ENCODE measurements at places on chromosomes 4 and X.

DNA sequence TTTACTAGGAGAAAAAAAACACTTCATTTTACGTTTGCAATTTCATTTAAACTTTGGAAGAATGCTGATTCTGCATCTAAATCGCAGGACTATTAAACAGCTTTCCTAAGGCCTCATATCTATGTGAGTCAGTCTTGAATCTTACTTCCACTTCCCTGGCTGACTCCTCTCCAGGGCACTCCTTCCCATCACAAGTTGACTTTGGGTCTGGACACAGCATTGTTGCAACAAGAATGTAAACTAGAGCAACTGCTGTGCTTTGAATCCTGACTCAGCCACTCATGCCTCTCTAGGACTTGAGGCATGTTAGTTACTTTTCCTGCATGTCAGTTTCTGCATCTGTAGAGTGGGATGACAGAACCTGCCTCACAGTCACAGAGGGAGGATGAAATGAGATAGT, 413.8 kb downstream of the FAT4 start:
- DNase-seq: no peak

DNA sequence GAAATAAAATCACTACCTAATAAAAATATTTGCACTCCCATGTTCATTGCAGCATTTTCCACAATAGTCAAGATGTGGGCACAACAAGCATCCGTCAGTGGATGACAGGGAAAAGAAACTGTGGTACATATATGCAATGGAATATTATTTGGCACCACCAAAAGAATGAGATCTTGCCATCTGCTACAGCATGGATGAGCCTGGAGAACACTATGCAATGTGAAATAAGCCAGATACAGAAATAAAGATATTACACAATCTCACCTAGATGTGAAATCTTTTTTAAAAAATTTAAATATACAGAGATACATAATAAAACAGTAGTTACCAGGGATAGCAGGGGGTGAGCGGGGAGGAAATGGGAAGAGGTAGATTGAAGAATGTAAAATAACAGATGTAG, 44.8 kb downstream of the LDB2 start:
- no peak for DNase-seq

DNA sequence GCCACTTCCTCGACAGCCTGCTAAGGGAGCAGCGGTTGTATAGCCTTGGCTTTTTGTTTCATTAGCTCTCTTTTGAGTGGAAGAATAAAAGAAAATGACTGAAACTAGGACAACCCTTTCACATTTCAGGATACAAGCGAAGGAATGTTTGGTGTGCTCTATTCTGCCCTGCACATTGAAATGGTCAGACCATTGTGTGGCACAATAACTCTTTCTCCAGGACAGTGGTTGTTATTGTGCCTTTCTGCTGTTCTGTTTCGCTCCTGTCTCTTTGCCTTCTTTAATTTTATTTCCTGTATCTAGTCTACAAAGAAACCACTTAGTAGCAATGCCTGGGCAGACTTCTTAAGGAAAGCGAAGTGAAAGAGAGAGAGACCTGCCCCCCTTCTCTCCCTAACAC, 473.7 kb downstream of the GBA3 start:
- DNase-seq: no peak

DNA sequence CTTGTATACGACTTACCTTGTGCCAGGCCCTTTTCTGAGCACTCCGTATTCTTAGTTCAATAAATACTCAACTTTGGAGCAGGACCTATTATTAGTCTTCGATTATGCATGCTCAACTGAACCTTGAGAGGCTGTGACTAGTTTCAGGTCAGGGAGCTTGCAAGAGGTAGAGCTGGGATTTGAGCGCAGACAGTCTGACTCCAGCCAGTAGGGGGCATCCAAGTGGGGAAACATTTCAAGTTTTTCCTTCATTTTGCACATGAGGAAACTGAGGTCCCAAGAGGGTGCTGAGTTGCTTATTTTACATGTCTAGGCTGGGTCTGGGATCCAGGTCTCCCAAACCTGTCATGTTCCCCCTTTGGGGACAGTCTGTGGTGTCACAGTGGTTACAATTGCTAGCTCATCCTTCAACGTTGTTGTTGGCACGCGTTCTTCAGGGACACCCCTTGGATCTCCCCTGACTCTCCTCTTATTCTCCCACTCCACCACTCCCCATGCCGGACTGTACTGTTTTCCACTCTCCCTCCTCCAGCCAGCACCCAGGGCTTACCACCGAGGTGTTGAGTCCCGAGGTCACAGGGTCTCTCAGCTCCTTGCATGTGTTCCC, 6.7 kb upstream of the PRICKLE3 start:
- no peak for DNase-seq

DNA sequence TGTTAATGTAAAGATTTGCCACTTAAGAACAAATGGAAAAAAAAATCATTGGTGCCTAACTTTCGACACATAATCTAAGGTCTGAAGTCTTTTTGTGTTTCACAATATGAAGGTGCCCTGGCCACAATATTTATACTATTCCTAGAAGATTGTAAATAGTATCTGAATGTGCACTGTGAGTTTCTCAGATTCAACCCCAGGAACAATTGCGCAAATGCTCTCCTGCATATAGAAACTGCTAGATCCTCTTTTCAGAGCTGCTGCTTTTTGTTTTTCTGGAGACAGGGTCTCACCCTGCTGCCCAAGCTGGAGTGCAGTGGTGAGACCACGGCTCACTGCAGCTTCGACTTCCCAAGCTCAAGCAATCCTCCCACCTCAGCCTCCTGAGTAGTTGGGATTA, 480.1 kb upstream of the FTHL17 start:
- DNase-seq: no peak

GRCh38 chr4:174192943-174193342, 90.5 kb downstream of the FBXO8 start:
- DNase-seq: no peak

- DNase-seq: no peak
Observed at GRCh38 chrX:12770440-12770839, 20.8 kb upstream of the PRPS2 start.

DNA sequence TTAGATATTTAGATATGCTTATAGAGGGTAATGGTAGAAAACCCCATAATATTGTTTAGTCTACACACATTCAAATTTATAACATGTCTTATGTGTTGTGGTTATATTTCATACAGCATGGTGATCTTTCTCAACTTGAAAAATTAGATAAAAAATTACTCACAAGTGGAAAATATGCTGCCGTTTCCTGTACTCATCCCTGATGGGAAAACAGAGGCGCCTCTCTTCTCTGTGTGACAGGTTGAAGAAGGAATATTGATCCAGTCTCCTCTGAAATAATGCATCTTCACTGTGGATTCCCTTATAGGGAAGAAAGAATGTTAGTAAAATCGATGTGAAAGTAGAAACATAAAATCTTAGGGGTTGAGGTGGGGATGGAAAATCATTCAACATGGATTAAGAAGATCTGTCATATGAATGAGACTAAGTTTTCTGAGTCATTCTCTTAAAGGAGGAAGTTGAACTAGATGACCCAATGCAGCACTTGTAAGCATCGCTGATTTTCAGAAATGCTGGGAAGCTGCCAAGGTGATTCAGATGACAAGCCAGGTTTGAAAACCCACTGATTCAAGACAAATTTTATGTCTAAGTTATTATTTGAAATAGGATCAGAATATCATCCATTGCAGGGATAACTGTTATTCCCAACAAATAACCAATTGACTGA, 70.7 kb downstream of the ANKRD50 start:
- DNase-seq: no peak

DNA sequence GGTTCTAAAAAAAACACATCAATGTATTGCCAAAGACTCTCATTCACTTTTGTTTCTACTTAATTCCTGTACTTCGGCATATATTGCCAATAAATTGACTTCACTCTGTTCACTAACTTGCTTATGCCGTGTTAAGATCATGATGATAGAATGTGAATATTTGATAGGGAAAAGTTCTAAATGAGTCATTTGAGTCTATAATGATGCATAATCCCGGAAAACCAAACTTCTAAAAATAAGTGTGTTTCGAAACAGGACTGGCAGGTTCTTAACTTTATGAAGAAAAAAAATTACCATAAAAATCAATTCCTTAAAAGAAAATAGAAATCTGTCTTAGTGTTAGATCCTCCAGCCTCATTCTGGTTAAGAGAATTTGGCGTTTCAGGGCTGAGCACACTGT, 387.5 kb upstream of the FTHL17 start:
- DNase-seq: no peak

GRCh38 chr4:34790131-34790530, 1454.2 kb downstream of the ARAP2 start:
- no peak for DNase-seq

- no peak for DNase-seq
Observed at GRCh38 chrX:109440475-109440874, 41.4 kb downstream of the GUCY2F start.

GRCh38 chr4:103934178-103934789, 214.5 kb upstream of the TACR3 start:
- no peak for DNase-seq

GRCh38 chrX:129529685-129530281, 6.5 kb upstream of the SMARCA1 start:
- DNase-seq: no peak

GRCh38 chr4:43277003-43277402, 384.5 kb downstream of the GRXCR1 start:
- DNase-seq: no peak

GRCh38 chrX:80511969-80512760, 91.9 kb downstream of the TENT5D start:
- DNase-seq: no peak

DNA sequence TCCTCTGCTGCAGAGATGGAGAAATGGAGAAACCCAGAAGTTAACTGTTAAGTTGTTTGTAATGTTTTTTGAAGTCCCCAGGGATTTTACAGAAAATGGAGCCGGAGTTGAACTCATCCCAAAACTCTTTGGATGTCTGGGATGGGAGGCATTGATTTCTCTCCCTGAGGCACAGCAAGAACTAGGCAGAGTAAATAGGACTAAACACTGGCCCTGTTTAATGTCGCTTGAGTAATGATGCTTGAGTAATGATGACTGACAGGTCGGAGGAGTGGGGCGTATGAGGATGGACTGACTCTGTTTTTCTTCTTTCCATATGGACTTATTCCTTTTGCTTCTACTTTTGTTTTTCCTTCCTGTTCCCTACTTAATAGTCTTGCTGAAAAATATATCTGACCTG, 69.9 kb downstream of the ARHGAP10 start:
- no peak for DNase-seq

DNA sequence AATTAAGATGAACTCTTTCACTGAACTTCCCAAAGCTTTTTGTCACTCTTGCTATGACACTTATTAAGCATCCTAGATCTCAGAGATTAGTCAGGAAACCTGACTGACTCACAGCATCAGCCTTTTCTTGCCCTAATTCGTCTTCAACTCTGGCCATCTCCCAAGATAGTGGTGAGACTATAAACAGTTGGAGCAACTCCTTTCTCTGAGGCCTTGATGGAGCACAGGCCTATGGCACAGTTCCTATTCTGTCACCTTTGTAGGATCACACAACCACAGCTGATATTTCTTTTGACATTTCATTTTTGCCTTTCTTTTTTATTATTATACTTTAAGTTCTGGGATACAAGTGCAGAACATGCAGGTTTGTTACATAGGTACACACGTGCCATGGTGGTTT, 217.6 kb downstream of the PRR32 start:
- no peak for DNase-seq

DNA sequence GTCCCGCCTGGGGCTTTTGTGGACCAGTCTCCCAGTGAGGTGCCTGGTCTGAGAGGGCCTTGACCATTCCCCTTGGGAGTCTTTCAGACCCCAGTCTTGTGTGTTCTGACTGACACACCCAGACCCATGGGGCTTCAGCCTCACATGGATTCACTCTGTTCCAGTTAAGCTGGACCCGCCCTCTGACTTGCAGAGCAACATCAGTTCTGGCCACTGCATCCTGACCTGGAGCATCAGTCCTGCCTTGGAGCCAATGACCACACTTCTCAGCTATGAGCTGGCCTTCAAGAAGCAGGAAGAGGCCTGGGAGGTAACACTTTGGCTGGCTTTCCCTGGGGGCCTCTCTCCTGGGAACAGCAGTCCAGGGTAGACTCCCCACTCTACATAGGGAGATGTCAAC, 6.8 kb downstream of the IL9R start:
- no peak for DNase-seq

DNA sequence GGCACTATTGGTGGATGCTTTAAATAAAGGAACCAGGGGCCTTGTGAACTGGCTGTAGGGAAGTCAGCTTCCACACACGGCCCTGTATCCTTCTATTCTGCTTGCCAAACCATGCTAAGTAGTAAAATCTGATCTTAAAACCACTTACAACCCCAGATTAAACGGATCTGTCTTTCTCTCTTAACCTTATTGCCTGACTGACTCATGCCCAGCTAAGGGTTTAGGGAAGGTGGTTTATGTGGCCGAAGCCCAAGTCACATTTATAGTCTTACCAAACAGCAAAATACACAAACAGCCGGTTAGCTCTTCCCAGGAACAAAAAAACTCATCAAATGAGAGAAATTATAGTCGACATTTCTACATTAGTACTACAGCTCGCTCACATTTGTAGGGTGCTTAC, 988.4 kb upstream of the TENM3 start:
- no peak for DNase-seq

DNA sequence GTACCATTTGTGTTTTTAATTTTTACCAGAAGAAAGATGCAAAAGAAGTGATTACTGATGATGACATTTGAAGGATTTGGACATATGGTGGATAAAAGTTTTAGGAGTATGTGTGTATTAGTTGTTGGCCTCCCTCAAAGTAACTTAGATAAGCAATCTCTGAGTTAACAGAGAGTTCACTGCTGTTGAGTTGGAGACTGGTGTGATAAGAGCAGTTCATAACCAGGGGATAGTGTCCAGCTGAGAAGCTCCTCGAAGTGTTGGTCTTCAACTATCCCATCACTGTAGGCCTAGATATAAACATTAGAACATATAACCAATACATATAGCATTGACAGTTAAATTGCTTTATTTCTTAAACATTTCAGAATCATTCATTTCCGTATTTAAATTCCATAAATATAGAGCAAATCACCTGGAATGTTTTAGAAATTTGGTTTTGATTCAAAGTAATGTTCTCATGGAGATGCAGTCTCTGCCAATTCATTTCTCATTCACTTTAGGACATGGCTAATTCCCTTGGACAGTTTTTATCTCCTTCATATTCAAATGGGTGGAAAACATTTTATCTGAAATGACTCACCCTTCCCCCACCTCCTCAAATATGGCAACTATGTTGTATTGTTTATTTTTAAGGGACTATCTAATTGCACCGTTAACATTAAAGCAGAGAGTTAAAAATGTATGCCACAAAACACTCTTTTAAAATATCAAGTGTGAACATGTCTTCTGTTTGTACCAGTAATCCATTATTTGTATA, 136.8 kb upstream of the SLC4A4 start:
- DNase-seq: no peak

- DNase-seq: no peak
Observed at GRCh38 chr4:31283679-31284078, 563.5 kb downstream of the PCDH7 start.

DNA sequence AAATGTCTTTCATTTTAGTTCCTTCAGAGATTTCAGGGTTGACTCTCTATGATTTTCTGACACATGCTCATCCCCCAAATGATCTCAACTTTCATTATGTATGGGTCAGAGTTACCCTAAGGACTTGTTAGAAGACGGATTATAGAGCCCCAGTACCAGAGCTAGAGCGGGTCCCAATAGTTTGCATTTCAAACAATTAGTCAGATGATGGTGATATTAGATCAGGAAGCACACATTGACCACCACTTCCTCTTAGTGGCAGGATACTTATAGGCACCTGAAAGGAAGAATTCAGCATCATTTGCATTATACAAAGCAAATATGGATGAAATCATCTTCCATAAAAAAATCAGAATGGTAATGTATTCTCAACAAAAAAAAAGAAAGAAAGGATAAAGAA, 106.1 kb downstream of the GALNTL6 start:
- no peak for DNase-seq

GRCh38 chrX:45668686-45669443, 468.2 kb upstream of the DIPK2B start:
- DNase-seq: no peak

Data from stimulated activated CD4-positive, alpha-beta T cell treated with anti-CD3 and anti-CD28 coated beads, TNF-alpha, amount 100 ng/mL, for 1 hour (primary cell).